CD8-positive, alpha-beta T cell (primary cell): ENCODE measurements at places on chromosomes 16 and 17.

DNA sequence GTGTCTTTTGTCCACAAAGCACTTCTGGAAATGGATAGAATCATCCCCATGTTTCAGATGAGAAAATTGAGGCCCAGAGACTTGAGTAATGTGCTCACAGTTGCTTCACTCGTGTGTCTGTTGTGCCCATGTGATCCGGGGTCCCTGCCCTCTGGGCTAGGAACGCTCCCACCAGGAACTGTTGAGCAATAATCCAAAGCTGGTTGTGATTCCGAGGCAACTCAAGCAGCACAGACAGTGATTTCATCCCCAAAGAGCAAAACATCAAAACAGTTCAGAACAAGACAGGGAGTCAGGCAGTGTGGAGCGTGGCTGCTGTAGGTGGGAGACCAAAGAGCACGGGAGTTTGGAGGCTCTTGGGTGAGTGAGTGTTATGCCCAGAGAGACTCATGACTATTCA is 205.0 kb upstream of the ASIC2 start:
- DNase-seq: no peak

- no peak for DNase-seq
Observed at GRCh38 chr17:58268774-58269556, 11.8 kb downstream of the MPO start.

GRCh38 chr16:69399361-69399760 is 13.6 kb upstream of the TERF2 start:
- no peak for DNase-seq

DNA sequence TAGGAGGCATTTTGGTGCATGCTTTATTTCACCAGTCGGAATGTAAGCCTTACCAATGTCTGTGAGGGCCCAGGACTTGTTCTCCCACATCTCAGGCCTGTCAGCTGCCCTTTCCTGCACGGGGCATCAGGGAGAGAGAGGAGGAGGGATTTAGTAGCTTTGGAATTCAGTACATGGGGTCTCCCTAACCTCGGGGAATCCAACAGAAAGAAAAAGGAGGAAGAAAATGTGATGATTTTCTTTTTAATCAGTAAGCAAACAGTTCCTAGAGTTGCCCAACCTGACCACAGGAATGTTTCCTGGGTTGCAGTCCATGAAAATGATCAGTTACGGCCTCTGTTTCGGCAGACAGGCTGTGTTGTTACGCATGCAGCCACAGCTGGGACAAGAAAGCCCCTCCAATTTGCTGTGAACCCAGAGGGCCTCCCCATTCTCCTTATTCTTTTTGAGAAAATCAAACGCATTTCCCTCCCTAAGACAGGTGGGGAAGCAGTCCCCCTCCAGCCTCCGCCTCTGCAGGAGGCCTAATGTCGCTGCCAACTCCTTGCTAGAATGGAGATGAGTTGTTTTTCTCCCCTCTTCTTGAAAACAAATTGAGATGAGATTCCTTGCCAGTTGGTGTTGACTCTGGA is 53.1 kb upstream of the TANGO6 start:
- DNase-seq: no peak

DNA sequence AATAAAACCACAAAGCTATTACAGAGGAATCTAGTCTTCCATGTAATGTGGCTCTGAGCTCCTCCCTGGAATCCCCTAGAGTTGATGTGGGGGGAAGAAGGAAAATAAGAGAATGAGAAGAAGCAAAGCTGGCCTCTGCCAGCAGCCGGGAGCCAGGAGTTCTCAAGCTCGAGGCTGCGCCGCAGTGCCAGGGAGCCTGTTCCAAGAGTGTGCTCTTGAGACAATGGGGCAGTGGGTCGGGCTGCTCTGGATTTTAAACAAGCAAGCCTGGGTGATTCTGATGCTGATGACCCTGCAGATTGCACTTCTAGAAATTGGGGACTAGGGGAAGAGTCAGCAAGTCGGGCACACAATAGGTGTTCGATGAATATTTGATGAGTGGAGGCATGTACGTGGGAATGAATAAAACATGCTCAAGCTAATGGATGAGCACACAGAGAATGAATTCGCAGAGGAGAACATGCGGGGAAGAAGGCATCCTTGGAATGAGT is 119.9 kb downstream of the CMIP start:
- no peak for DNase-seq

GRCh38 chr16:12546918-12547607 is 256.6 kb downstream of the CPPED1 start:
- no peak for DNase-seq

GRCh38 chr17:58156839-58157803 is 8.9 kb downstream of the OR4D1 start:
- peak; percentile 56 for DNase-seq

DNA sequence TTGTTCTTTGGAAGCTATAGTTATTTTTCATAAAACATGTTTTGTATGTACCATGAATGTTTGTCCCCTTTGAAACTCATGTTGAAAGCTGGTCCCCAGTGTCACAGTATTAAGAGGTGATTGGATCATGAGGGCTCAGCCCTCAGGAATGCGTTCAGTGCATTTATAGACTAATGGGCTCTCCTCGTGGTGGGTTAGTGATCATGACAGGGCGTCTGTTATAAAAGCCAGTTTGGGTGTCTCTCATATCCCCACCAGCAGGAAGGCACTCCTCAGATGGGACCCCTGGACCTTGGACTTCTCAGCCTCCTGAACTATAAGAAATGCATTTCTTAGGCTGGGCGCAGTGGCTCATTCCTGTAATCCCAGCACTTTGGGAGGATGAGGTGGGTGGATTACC is 10.4 kb downstream of the BANP start:
- DNase-seq: no peak

DNA sequence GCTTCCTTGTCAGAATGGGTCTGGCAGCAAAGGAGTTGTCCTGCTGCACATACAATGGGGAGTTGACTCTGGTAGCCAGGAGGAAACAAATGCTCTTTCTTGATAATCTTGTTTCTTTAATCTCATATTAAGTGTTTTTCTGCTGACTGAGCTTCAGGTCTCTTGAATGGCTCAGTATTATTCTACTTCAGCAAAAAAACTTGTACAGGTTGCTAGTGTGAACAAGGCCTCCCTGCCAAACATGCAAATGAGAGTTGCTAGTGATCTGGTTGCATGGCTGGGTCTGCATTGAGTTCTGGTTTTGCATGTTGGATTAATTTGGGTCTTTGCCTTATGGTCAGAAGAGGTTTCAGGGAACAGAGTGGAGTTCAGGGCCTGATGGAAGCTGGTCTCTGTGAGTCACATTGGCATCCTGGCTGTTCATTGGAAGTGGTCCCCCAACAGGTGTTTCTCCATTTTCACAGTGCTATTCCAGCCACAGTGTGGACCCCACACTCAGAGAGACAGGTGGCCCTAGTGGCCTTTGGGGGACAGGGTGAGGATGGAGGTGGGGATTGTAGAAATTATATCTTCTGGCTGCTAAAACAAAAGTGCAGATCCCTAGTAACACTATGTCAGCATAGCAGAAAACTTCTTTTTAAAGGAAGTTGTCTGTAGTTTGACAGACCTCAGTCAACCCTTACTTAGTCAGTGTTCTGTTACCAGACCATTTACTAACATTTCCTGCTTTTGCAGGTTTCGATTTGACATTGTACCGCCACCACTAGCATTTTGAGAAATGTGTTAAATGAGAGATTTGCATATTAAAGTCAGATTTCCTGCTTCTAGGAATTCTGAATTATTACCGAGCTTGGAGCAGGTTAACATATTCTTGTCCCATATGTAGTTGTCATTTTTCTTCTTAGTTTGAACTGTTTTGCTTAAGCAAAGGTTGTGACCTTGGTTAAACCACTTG is 47.1 kb downstream of the EPN2 start:
- DNase-seq: no peak
